ENCODE measurements at places on chromosomes 5 and 9. TPM values are rescaled to one million over a fixed set of nuclear protein-coding genes. Genes with fewer than 3 reads are reported as not detected.

GRCh38 chr5:69522035-69522434, 29.4 kb downstream of the OCLN start:
- no peaks in the 10 kb centered on the region for H3K27me3 ChIP-seq
- H3K36me3 ChIP-seq: no peaks in the 10 kb centered on the region
- DNase-seq: no peak
- H3K27ac ChIP-seq: no peak overlapping the region
- H3K4me3 ChIP-seq: no peak overlapping the region

DNA sequence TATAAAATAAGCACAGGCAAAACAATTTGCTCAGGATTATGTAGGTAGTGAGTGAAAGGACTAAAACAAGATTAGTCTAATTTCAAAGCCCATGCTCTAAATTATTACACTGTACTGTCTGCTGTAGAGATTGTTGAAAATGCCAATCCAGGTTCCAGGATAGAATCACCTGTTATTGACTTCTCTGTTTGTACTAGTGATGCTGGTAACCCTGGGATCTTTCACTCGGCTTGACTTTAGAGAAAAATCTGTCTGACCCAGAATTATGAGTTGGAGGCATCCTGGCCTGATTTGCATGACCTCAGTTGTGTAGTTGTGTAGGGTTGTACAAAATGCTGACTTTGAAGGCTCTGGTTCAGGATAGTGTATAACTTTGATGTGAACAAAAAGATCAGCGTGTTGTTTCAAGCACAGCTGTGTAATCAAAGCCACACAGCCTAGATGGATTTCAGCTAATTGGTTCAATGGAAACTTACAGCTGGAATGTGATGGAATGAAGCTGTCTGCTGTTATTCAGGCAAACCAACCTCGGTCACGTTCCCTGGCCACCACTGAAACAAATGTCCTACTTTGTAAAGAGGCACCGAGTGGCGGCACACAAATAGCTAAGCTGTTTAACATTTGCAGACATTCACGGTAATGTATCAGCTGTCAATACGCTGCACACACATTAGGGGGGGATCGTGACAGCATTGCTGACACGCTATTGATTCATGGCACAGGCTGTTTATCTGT, 340.3 kb downstream of the KCTD16 start:
- no peaks in the 10 kb centered on the region for H3K36me3 ChIP-seq
- H3K27ac ChIP-seq: no peak overlapping the region
- no peaks in the 10 kb centered on the region for H3K27me3 ChIP-seq
- H3K4me3 ChIP-seq: no peak overlapping the region
- no peak for DNase-seq
- no peaks in the 10 kb centered on the region for H3K4me1 ChIP-seq

DNA sequence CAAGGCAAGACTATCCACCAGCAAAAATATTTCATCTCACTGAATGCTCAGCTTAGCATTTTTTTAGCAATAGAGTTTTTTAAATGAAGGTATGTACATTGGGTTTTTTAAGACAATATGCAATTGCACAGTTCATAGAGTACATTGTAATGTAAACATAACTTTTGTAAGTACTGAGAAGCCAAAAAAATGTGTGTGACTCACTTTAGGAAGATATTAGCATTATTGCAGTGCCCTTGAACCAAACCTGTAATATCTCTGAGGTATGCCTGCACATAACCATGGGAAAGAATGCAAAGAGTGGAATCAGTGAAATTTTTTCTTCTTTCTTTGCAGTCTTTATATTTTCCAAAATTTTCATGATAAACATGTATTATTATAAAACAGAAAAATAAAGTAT, 1533.3 kb upstream of the WWC1 start:
- DNase-seq: no peak
- no peak overlapping the region for H3K4me3 ChIP-seq
- no peak overlapping the region for H3K27ac ChIP-seq

DNA sequence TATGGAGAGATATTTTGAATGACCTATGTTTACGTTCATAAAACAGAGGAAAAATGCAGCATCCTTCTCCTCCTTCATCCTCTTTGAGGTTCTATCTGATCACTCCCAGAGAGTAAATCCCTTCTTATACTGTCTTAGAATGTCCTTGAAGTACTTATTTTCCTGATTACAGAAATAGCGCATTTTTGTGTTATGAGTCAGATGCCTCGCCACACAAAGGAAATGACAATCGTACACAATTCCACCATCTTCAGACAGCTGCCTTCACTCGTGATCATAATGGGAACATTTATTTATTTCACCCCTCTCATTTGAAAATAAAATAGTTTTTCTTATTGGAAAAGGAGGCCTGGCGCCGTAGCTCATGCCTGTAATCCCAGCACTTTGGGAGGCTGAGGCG, 2.4 kb upstream of the GLT6D1 start:
- no peak overlapping the region for H3K4me3 ChIP-seq
- no peak for DNase-seq
- peaks cover 4% of the 10 kb centered on the region for H3K27me3 ChIP-seq
- no peaks in the 10 kb centered on the region for H3K4me1 ChIP-seq

DNA sequence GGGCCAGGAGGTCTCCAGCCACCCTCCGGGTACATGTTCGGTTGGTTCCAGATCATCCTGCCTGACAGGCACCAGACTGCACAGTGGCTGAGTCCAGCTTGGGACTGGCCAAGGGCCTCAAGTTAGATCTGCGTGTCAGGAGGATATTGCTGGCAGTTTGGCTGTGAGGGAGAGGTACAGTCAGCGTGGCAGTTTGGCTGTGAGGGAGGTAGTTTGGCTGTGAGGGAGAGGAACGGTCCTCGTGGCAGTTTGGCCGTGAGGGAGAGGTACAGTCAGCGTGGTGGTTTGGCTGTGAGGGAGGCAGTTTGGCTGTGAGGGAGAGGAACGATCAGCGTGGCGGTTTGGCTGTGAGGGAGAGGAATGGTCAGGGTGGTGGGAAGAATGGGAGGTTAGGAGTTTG, 39.0 kb downstream of the CACNA1B start:
- no peak for DNase-seq
- no peak overlapping the region for H3K4me3 ChIP-seq
- peaks cover 5% of the 10 kb centered on the region for H3K27me3 ChIP-seq
- H3K27ac ChIP-seq: no peak overlapping the region

DNA sequence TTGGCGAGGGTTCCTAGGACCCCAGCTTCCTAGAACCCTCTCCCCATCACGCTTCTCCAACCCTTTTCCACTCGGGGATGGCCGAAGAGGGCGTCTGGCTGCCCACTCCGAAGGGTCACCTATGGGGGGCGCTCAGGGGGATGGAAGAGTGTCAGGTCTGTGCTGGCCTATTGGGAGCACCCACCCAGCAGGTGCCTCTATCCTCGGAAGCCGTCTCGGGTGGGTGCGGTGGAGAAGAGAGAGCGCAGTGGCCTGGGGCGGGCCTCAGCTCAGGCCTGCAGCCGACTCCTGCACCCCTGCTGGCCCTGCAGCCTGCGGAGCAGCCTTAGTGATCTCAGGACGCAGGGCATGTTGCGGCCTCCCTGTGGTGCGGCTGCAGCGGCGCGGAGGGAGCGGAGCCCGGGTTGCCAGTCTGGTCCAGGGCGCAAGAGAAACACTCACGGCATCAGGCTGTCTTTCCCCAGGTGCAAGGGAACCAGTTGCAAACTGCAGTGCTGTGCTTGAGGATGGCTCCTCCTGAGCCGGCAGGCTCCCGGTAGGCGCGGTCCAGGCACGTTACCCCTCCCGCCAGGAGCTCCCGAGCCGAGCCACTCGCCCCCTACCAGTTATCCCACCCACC, 1.5 kb upstream of the IRX2 start:
- peaks cover 58% of the 10 kb centered on the region for H3K27me3 ChIP-seq
- H3K4me3 ChIP-seq: no peak overlapping the region
- DNase-seq: no peak
- no peak overlapping the region for H3K27ac ChIP-seq

- H3K27ac ChIP-seq: no peak overlapping the region
- DNase-seq: no peak
- H3K4me3 ChIP-seq: no peak overlapping the region
- no peaks in the 10 kb centered on the region for H3K36me3 ChIP-seq
- peaks cover 22% of the 10 kb centered on the region for H3K4me1 ChIP-seq
- no peaks in the 10 kb centered on the region for H3K27me3 ChIP-seq
Observed at GRCh38 chr5:107952450-107952849, 281.7 kb upstream of the EFNA5 start.

Gene CCL27
- total RNA-seq: not detected

Gene TAS2R1
- not detected for total RNA-seq

Gene ACTBL2
- not detected for total RNA-seq

Gene PCDHB9
- not detected for total RNA-seq

All from activated CD8-positive, alpha-beta T cell treated with anti-CD3 and anti-CD28 coated beads for 36 hours (primary cell).